ENCODE measurements at places on chromosomes 2 and 18. TPM values are rescaled to one million over a fixed set of nuclear protein-coding genes. Genes with fewer than 3 reads are reported as not detected.
A peak's percentile ranks its signal among the peaks of the same experiment; 100 is the strongest.

DNA sequence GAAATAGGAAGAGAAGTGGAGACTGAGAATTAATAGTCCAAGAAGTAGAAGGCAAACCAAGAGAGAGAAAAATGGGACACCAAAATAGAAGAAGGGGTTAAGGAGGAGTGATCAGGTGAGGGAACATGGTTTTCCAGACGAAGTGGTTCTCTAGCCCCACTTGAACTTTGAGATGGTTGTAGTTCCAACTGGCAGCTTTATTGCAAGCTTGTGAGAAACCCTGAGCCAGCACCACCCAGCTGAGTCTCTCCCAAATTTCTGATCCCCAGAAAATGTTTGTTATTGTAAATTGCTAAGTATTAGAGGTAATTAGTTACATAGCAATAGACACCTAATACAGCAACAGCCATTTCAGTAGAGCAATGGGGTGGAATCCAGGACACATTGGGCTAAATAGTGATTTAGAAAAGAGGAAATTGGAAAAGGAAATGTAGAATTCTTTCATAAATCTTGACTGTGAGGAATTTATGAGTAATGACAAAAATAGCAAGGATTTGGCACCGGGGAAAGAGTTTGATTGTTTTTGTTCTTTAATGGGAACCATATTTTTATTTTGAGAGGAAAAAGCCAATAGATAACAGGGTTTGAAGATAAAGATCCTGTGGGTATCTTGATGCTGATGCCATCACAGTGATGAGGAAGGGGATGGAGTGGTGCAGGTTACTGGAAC is 62.1 kb upstream of the XDH start:
- DNase-seq: no peak

GRCh38 chr18:29157057-29157780 is 980.3 kb upstream of the CDH2 start:
- DNase-seq: no peak

DNA sequence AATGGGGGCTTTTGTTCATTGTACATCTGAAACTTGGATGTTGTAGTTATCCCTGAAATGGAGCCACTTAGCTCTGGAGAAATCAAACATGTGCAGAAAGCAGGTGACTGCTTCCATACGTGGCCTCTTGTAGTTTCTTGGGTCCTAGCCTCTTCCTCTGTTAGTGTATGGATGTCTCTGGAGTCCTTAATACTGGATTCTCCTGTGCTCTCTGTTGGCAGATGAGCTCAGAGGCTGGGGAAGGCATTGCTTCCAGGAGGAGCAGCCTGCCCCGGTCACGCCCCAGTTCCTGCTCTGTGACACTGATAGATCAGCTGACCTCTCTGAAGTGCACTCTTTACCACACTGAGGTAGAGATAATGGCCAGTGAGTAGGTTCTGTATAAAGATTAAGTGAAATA is 176.2 kb downstream of the LDLRAD4 start:
- peak; percentile 62 for DNase-seq

TMEM200C gene
- total RNA-seq: under 0.01 TPM

HOXD11 gene
- not detected for total RNA-seq
